ENCODE measurements at places on chromosomes 6 and 20.

DNA sequence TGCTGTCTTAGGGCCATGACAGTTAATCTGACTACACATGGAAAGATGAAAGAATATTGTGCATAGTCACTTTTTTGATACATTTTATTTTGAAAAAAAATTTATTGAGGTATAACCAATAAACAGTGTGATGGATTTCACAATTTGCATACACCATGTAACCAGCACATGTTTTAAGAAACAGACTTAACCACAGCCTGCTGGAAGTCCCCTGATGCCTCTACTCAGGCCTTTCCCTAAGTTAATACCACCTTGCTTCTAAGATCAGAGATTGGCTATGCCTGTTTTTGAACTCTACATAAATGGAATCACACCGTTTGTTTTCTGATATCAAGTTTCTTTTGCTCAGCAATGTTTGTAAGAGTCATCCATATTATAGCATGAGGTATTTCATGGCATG, 136.3 kb downstream of the CFAP61 start:
- no peak for DNase-seq

DNA sequence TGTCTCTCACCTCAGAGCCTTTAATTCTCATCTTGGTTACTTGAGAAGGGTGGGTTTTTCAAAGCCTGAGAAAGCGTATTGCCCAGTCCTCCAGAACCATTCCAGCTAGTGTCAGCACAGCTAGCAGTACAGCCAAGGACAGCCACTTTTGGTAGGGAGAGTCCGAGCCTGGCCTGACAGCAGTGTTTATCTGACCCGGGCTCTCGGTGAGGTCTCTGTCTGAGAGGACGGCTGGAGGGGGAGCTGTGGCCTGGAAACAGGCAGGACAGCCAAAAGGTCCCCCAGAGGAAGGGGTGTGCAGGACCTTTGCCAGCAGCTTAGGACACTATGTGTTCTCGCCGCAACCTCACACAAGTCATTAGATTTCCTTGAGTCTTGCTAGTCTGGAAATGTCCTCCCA, 38.8 kb downstream of the LYRM2 start:
- DNase-seq: no peak

DNA sequence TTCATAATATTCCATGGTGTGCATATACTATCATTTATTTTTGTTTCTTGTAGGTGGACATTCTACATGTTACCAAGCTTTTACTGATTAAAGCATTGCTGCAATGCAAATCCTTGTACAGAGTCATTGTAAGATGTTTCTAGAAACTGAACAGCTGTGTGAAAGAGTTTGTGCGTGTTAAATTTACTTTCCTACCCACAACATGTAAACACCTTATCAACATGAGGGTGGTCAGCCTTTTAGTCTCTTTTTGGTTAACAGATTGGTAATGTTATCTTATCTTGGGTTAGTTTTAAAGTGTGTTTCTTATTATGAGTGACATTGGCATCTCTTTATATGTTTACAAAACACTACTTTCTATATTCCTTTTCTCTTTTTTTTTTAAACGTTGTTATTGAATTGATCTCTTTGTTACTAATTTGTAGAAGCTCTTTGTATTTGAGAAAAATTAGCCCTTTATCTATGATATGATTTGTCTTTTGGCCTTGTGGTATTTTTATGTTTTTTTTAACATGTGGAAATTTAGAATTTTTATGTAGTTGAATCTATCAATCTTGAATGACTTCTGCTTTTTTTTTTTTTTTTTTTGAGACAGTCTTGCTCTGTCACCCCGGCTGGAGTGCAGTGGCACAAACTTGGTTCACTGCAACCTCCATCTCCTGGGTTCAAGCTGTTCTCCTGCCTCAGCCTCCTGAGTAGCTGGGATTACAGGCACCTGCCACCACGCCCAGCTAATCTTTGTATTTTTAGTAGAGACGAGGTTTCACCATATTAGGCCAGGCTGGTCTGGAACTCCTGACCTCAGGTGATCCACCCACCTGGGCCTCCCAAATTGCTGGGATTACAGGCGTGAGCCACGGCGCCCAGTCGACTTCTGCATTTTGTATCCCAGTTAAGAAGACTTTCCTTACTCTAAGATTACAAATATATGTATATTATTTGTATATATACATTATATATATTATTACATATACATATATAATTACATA, 112.1 kb downstream of the TCP11 start:
- DNase-seq: no peak

DNA sequence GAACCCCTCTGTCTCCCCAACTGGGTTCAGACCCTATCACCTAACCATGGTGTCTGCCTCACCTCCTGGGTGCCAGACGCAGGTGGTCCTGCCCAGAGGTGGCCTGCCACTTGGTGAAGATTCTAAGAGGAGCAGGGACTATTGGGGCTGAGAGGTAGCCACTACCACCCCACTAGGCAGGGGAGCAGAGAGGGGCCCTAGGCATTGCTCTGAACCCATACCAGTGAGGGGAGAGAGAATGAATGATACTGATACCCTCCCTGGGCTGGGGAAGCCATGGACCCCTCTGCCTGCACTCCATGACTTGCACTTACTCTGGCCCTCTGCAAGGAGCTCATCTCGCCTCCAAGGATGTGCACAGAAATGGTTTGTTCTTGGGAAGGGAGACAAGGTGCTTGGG, 31.7 kb upstream of the SPDEF start:
- DNase-seq: no peak

GRCh38 chr6:149320796-149321195, 3.3 kb downstream of the TAB2 start:
- no peak for DNase-seq

GRCh38 chr6:122984393-122984792, 11.6 kb upstream of the CLVS2 start:
- DNase-seq: no peak

- no peak for DNase-seq
Observed at GRCh38 chr20:9202420-9203080, 133.7 kb downstream of the PLCB4 start.

GRCh38 chr6:5566718-5567117, 305.4 kb downstream of the FARS2 start:
- DNase-seq: no peak

DNA sequence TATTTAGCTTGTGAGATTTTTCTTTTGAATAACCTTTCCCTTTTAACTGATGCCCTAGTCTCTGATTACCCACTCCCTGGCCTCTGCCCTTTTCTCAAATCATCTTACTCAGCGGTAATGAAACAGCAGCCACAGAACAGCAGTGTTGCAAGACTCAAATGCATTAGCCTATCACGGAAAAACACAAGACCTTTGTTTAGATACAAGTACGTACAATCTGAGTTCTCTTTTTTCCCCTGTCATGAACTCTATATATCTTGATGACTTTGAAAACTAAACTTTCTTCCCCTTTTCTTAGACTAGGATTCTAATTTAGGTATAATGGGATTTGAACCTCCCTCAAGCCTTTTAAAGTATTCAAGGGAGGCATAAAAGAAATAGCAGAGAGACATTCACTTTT, 1034.9 kb downstream of the EYS start:
- no peak for DNase-seq

- DNase-seq: no peak
Observed at GRCh38 chr6:42269553-42269952, 51.9 kb upstream of the MRPS10 start.

DNA sequence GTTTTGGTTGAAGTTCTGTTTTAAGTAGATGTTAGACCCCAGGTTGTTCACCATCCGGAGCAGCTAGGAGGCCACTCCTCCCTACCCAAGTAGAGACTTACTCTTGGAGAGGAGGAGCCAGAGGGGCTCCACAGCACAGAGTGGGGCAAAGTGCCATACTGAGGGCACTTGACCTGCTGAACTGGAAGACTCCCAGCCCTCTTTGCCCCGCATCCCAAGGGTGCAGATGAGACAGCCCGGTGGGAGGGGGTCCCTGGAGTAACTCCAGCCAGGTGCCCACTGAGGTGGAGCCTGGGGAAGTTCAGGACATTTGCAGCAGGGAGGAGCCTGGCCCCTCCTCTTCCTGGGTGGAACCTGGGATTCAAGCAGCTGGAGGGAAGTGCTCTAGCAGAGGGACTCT, 102.1 kb upstream of the GPR6 start:
- no peak for DNase-seq

DNA sequence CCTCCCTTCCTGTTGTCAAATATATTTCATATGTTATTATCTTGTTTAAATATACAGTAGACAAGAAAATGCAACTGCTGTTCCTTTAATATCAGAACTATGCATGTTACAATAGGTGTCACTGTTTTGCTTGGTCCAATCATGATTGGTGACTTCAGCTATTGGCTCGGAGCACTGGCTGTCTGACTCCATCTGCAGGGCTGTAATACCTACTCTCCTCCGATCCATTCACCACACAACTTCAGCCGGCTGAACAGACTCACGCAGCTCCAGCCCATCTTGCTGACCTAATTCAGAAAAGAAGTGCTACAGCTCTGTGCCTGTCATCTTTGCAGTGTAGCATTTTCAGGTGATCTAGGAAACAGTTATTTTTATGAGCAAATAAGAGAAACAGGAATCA, at the start of gene BTBD3:
TSS of gene BTBD3 (plus strand) at position 231 of the 400 bp plus-strand sequence. CDS start 383 bp downstream, outside the sequence.
- DNase-seq: no peak

DNA sequence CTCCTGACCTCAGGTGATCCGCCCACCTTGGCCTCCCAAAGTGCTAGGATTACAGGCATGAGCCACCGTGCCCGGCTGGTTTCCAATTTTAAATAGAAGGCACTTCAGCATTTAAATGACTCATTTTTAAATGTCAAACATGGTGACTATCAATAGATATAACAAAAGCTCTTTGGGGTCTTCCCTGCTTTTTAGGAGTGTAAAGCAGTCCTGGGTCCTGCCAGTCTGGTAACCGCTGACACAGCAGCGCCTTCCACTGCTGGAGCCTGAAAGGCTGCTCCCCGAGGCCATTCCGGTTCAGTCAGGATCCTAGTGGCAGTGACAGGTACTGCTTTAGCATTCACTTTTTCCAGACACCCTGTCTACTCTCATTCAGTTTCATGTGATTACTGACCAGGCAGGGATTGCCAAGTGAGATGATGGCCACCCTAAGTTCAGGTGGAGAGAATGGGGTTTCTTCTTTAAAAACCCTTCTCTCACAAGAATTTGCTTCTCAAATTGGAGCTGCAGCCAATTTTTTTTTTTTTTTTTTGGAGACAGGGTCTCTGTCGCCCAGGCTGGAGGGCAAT, 5.1 kb downstream of the DIDO1 start:
- peak; percentile 45 for DNase-seq

DNA sequence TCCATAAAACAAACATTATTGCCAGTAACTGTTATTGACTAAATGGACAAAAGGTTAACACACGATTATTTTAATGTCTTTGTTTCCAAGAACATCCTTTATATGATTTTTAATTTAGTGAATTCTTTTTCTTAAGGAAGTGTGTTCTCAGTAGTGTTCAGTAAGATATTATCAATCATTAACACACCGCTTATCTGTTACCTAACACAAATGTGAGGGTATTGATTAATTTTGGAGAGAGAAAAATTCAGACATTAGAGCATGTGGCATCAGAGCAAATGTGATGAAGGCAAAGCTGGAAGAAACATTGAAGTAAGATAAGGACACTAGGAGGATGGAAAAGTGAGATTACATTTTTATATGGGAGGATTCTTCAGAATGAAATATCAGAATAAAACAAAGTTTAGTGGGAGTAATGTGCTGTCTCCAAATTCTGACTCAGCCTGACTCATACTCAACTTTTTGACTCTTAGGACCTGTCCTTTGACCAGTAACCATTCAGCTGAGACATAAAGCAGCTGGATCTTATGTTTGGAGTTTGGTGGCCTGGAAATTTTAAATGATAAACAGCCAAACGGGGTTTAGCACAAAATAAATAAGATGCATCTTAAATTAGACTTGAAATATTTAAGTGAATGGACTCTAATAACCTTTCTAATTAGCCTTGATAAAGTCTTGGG, 348.6 kb downstream of the CD109 start:
- no peak for DNase-seq

DNA sequence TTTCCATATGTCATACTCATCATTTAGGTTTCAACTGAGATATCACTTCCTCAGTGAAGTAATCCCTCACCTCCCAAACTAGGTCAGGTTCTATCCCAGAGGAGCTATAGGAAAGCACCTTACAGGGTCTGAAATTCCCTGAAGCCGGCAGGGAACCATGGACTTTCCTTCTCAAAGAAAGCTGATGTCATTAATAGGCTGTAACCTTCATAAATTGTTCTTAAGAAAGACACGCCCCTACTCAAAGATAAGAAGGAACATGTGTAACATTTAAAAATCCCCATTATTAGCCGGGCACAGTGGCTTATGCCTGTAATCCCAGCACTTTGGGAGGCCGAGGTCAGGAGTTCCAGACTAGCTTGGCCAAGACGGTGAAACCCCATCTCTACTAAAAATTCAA, 50.0 kb upstream of the RNGTT start:
- no peak for DNase-seq

- DNase-seq: no peak
Observed at GRCh38 chr20:48298433-48298832, 513.2 kb upstream of the SULF2 start.

DNA sequence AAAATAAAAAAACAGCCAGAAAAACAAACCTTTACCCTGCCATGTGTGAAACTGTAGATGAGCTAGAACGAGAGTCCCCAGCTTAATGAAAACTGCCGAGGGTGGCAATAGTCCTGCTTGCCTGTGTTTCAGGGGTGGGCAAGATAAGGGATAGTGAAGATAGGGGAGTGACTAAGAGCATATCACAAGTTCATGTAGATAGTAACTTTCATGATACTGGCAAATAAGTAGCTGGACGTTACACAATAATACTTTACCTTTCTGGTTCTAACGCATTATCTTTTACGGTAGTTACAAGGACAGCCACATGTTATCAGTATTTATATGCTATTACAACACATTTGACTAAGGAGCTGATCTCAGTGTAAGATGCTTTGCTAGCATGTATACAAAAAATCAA, 9.3 kb upstream of the FBXO9 start:
- DNase-seq: no peak

DNA sequence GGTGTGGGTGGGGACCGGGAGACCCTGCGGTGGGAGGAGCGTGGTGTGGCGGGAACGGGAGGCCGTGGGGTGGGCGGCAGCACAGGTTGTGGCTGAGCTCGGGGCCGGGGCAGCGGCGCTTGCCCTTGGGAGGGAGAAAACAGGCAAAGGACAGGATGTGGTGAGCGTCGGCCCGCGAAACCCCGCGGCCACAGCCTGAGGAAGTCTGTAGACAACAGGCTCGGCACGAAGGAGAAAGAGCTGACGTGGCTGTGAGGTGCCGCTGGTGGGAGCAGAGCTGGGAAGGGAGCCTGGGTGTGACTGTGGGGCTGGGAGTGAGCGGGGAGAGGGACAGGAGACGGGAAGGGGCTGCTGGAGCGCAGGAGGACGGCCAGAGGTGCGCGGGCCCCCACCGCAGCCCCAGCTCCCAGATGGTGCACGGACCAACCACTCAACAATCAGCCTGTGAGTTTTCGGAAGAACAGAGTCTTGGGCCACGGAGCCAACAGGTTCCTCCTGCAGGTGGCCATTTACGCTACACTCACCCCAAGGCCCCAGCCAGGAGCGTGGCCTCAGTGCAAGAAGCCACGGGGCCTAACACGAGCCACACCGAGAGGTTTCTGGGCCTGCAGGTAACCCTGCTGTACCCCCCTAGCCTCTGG, 202.8 kb downstream of the DLL1 start:
- peak; percentile 66 for DNase-seq

GRCh38 chr6:149059557-149059956, 258.0 kb upstream of the TAB2 start:
- DNase-seq: no peak

All from activated T-helper 2 cell treated with anti-CD3 and anti-CD28 coated beads, Interferon-gamma antibody, Interleukin-2, Interleukin-4, amounts not matched to agents 10 μg/mL and 5 μg/mL and 100 μg/mL, durations not matched to agents 14 hours and 24 hours and 36 hours (primary cell).